ENCODE measurements at places on chromosomes 12 and 14.

DNA sequence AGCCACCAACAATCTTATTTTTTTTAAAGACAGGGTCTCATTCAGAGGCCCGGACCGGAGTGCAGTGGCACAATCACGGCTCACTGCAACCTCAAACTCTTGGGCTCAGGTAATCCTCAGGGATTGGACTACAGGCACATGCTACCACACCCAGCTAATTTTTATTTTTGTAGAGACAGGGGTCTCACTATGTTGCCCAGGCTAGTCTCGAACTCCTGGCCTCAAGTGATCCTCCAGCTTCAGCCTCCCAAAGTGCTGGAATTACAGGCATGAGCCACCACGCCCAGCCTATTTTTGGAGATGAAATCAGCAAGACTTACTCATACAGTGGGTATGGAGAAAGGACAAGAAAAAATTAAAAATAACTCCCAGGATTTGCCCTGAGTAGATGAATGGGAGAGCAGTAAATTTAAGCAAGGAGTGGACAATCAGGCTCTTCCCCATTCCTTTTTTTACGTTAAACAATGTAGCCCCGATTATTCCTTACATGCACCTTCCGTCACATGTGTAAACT lies 13.2 kb downstream of the FMNL3 start:
- DNase-seq = no peak

- DNase-seq = no peak
Observed at GRCh38 chr14:24463884-24464785, 21.6 kb upstream of the SDR39U1 start.

- DNase-seq = no peak
Observed at GRCh38 chr12:68420225-68421010, 88.3 kb upstream of the MDM1 start.

- peak; percentile 34 for DNase-seq
Observed at GRCh38 chr12:4287325-4288211, 14.0 kb downstream of the CCND2 start.

DNA sequence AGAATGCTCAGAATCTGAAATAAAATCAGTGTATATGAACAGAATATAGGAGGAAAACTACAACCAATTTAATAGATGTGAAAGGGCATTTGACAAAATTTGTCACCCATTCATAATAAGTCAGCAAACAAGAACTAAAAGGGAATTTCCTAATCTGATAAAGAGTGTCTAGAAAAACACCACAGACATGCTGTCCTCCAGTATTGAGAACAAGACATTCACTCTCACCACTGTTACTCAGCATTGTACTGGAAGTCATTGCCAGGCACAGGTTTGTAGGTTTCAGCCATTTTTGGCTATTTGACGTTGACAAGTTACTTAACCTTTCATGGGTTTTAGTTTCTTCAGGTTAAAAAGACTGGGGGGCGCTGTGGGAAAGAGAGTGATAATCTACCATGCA lies 13.2 kb downstream of the EIF2S1 start:
- no peak for DNase-seq

DNA sequence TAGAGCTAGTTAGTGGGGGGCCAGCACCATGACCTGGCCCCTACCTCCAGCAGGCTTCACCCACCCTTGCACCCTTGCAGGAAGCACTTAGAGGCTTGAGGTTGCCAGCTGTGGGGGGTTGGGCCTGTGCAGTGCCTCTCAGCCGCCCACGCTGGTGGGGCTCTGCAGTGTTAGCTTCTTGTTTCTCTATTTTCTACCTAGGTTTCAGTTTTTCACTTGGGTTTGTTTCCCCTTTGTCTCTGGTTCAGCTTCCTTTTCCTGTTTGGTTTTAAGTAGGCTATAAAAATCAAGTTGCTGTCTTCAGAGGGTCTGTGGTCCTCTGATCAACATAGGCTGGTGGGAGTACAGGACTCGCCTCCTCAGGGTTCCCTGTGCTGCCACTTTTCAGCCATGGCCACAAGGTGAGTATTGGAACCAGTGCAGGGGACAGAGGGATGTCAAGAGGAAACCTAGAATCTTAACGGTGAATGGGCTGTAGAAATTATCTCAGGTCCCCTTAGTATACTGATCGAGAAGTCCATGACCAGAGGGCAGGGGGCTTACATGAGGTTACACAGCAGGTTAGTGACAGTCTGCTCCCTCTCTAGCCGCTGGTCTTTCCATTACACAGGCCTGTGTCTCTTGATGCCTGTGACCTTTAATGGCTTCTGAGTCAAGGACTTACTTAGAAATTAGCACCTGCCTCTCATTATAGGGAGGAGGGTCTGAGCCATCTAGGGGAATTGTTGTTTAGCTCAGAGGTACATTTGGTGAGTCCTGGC lies at the start of gene EVL:
Gene EVL, plus strand, starts transcription at position 312 of the 761 bp plus-strand sequence. Its CDS starts 79 bp downstream, at position 391.
- no peak for DNase-seq

DNA sequence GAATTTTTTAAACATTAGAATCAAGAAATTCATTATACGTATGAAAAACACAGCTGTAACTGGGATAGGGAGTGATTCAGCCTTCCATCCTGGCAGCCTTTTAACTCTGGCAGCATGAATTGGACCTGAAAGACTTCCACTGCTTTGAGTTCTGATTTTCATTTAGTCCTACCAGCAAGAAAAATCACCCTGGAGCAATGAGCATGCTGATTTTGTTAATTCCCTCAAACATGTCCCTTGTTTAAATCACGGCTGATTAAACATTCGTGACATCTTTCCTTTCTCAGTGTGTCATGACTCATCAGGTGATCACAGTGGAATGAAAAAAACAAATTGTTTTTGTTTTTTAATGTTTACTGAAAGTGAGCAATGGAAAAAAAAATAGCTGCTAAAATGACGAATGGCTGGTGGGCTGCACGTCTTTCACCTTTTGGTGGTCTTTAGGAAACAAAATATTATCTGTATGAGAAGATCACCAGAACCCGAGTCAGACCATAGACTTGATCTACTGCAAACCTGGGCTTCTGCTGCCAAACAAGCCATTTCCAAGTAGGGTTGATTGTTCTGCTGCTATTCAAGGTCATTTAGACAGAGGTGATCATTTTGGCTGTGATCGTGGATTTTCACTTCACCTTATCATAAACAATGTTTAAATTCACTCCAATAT lies 67.0 kb upstream of the CAND1 start:
- DNase-seq = no peak

DNA sequence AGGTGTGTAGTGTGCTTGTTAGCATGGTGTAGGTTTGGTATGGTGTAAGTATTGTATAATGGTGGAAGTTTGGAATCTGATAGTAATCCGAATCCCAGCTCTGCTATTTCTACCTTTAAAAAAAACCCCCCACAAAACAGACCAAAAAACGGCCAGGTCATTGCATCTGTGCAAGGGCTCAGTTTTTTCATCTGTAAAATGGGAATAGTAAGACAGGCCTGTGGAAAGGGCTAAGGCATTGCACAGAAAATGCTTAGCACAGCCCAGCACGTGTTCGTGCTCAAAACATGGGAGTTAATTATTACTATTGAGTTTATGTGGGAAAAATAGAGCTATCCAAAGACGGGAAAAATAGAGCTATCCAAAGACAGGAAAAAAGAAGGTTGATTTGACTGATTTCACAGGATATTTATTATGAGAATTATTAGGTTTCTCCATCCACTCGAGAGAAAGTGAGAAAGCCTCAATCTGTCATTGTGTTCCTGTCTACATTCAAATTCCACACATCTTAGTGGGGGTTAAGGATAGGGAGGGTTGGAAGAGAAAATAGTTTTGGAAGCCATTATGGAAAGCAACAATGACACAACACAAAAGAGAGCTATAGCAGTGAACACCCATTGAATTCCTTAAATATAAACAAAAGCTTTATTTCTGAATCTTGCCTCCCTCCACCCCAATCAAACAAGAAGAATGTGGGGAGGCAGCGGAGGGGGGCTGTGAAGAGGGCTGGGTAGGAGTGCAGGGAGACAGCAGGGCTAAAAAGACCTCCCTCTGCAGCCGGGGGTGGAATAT lies 126.8 kb upstream of the MAX start:
- no peak for DNase-seq

DNA sequence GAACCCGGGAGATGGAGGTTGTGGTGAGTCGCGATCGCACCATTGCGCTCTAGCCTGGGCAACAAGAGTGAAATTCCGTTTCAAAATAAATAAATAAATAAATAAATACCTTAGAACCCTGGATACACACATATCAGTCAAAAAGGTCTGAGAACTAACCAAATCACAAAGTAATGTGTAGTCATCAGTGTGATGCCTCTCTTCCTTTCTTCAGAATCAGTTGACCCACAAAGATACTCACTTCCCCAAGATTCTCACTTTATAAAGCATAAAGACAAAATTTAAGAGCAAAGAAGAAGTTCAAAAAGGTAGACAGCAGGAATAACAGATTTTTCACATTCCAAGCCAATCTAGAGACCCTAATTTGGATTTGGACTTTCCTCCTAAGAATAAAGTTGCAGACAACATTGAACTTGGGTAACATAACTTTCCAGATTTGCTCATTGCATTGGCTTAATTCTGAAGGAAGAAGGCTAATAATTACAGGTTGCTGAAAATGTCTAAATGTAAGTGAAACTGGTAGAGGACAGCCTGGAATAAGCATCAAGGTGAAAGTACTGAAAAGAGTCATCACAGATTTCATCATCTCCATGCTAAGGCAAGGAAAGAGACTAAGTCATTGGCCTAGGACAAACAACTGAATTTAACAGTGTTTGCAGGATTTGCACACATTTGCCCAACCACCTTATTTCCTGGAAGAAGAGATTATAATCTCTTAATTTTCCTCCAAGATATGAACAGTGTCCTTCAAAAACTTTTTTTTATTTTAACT lies 17.4 kb downstream of the TMED10 start:
- DNase-seq = no peak
